Germinal center (tissue), 1 donor: ENCODE measurements at places on chromosomes 5 and 9.

GRCh38 chr5:171640480-171640879 is 145.1 kb upstream of the SMIM23 start:
- DNase-seq = no peak

- no peak for DNase-seq
These were observed 70.1 kb downstream of the PIP5K1B start for GRCh38 chr9:68775003-68775730.

DNA sequence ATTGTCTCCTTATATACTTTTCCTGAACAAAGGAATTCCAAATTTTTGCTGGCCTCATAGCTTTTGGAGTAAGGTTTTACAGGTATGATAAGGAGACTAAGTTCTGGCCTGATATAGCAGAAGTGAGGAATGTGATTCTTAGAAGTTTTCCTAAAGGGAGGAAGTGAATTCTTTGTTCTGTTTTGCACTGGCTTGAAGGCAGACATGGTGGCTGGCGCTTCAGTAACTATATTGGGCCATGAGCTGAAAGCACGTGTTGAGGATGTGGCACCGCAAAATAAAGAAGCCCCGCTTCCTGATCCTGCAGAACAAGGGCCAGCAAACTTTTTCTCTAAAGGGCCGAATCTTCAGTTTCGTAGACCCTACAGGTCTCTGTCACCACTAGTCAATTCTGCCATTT is 224.2 kb downstream of the SNX18 start:
- no peak for DNase-seq

- no peak for DNase-seq
These were observed 367.2 kb downstream of the RASEF start for GRCh38 chr9:82695704-82696103.

- peak; percentile 75 for DNase-seq
These were observed at the start of gene FSTL4 for GRCh38 chr5:133612249-133612860. FSTL4 (minus strand) TSS chr5:133612541.

DNA sequence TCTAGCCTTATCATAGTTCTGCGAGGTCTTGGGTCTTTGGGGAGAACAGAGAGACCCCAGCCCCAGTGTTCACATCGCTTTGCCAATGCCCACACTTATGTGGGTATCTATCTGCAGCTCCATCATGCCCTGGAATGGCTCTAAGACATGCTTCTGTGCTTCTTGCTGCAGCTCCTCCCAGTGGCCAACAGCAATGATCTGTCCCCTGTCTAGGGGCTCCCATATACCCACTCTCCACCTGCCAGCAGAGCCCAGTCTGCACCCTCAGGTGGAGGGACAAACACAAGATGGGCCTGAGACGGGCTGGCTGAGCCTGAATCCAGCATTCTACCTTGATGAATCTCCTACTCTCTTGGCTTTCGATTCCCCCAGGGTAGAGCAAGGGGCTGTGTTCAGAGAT is 14.6 kb upstream of the DAP start:
- DNase-seq = peak; percentile 24

- no peak for DNase-seq
These were observed 126.7 kb upstream of the ZNF608 start for GRCh38 chr5:124873188-124873587.

DNA sequence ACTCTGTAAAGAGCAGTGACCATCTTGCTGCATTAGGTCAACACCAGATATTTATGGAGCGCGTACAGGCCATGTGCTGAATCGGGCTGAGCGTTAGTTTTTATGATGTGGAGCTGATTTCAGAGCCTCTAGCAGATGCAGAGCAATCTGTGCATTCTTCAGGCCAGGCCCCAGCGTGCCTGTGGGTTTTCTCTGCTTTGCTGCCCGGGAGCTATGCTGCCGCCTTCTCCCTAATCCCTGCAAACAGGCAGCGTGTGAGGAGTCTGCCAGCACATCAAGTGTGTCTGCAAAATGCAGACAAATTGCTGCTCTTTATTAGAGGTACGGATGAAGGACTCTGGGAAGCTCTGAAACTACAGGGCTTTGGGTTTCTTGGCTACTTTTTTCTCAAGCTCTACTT is 170.0 kb downstream of the NTRK2 start:
- DNase-seq = no peak

DNA sequence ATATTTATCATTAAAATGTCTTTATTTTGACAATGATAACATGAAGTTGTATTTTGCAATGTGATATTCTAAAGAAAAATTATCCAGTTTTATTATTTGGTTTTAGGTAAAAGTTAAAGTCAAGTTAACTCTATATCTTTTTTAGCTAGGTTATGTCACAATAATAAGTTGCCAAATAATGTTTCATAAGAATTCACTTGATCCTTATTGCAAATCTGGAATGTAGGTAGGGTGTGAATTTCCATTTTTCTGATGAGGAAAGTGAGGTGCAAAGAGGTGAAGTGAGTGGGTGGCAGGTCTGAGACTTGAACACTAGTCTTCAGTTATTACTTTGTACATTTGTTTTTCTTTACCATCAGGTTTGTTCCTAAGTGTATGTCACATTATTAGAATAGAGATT is 21.5 kb downstream of the SPINK5 start:
- DNase-seq = no peak

DNA sequence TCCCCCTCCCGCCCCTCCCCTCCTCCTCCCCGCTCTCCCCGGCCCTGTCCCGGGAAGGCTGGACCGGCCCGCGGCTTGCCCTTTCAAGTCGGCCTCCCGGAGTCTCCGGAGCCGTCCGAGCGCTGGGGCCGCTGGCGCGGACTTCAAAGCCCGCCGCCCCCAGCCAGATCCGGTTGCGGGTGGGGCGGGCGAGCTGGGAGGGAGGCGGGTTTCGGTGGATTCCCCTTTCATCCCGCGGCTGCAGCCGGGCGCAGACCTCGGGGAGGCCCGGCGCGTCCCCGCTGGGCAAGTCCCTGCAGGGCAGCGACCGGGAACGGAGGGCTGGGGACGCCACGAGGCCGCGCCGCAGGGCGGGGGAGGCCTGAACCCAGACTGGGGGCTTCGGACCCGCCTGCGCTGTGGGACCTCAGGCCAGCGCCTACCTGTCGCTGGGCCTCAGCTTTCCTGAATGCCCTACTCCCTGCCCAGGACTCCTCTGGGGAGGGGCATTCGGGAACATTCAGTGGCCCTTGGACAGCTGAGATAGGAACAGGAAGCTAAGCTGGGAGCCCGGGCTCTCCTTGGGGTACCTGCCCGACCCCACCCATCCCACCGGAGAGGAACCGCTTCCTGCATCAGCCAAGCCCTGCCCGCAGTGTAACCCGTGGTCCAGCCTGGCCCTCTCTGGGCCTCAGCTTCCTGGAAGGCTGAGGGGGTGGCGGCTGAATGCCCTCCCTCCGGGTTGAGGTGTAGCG is 23.4 kb downstream of the C9orf50 start:
- DNase-seq = no peak
